ENCODE measurements at places on chromosomes 1 and 21. TPM values are rescaled to one million over a fixed set of nuclear protein-coding genes. Genes with fewer than 3 reads are reported as not detected.

Gene TEX38
- total RNA-seq, result not detected

Gene ALG14
- 13.0 TPM for total RNA-seq

Gene FCRL1
- not detected for total RNA-seq

Gene AGMAT
- total RNA-seq, result 2.2 TPM

Gene F5
- not detected for total RNA-seq

Gene CDC20
- total RNA-seq, result 50.2 TPM

Gene CCDC24
- total RNA-seq, result 4.7 TPM

Gene KCNK2
- total RNA-seq, result 145 TPM

Gene TOMM40L
- total RNA-seq, result 19.1 TPM

DNA sequence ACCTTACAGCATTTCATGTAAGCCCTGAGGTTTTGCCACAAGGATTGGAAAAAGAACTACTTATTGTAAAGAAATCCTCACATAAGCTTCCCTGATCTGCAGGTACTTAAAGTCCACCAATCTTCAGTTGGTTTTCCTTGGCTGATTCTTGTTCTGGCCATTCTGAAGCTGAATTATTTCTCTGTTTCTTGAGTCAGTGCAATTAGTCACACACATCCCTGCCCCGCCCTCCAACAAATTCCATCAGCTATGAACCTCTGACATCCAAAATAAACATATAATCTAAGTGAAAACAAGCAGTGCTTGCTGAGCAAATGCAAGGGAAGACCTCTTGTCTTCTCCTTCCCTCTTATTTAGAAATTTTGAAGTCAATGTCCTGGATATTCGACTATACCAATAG is 8.2 kb upstream of the FNDC7 start:
- peak; percentile 87 for DNase-seq

- peak; percentile 41 for DNase-seq
These were observed 198.5 kb downstream of the DYRK1A start for GRCh38 chr21:37564924-37565529.

DNA sequence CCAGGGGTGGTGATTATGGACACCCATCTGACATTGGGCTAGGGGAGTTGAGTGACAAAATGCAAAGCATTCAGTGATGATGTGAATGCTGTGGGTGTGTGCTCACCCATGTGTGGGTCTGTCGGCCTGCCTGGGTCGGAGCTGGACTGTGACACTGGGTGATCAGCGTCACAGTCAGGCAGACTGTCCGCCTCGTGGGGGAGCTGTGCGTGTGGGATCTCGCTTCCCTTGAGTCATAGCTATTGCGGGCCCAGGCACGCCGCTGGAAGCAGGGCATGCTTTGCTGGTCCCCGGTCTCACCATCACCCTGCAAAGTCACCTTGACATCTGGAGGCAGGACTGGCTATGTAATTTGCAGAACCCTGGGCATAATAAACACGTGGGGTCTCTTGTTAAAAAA is 156.9 kb upstream of the IGSF21 start:
- DNase-seq, result no peak

DNA sequence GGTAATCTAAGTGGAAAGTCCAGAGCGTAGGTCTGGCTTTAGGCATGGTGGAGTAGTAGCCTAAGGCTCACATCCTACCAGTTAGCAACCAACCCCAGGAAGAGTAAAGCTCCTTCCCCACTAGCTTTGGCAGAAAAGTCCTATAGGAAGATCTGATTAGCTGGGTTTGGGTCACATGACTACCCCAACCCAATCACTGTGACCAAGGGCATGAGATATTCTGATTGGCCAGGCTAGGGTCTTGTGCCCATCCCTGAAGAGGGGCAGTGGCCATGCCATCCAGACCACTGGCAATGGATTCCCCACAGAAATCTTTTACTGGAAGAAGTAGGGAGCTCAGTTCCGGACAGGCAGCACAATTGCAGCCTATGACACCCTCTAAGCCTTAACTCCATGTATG is 58.6 kb upstream of the CD34 start:
- no peak for DNase-seq

DNA sequence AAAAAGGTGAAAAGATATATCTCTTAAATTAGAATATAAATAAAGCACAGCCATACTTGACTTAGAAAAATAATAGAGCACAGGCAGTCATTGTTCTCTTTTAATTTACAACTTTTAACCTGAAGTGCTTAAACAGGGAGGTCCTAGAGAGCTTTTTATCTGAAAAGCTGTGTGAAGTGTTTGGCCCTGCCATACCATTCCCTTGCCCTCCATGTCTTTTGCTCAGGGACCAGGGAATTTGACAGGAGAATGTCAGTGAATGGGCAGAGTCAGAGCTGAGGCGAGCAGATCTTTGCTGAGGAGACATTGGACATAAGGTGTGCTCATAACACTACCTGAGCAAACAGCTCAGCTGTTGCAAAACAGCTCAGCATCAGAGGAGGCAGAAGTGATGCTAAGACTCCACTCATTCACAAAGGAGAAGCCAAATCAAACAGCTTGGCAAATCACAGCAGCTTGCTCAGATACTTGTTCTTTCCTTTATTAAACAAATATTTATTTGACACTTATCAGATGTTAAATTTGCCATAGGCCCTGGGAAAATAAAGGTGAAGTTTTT is 14.9 kb upstream of the MGST3 start:
- DNase-seq, result no peak

DNA sequence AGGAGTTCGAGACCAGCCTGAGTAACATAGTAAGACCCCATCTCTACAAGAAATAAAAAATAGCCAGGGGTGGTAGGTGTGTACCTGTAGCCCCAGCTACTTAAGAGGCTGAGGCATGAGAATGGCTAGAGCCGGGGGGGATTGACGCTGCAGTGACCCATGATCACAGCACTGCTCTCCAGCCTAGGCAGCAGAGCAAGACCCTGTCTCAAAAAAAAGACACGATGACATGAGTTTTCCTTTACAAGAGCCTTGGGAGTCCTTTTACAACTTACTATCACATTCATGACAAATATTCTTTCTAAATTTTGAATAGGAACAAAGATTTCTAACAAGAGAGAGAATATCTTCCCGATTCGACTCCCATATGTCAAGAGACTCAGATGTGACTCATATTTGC is 3.3 kb upstream of the BRWD1 start:
- peak; percentile 17 for DNase-seq

- DNase-seq, result no peak
These were observed 585.3 kb upstream of the USP24 start for GRCh38 chr1:55800503-55800902.

DNA sequence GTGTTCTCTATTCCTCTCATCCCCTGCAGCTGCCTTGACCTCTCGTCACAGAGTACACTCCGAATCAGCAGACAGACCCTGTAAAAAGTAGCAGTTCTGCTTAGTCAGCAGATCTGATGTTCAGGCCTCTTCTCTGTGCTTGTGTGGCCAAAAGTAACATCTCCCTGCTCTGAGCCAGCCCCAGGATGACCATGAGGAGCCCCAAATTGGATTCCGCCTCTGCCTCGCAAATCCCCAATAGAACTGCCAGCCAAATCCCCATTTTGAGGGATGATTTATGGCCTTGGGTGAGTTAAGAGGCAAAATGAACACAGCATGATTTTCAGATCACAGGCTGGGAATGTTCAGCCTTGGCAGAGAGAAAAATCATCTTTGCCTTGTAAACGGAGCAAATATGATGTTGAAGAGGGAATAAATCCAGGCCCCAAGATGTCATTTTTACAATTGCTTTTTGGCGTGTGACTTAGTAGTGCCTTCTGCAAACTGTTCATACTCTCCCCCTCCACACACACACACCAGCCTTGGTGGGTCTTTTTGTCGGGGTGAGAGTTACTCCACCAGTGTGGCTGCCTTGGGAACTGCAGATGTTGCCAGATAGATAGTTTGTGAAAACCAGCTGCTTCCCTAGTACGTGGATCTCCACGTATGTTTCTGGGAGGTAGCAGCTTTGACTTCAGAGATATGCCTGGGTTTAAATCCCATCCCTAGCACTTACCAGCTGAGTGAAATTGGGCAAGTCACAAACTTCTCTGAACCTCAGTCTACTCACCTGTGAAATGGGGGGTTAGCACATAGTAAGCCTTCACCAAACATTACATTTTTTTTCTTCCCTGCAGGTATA is 77.8 kb downstream of the MAN1C1 start:
- DNase-seq, result peak; percentile 74

- peak; percentile 50 for DNase-seq
These were observed 41.0 kb downstream of the CRYAA start for GRCh38 chr21:43209575-43210453.

DNA sequence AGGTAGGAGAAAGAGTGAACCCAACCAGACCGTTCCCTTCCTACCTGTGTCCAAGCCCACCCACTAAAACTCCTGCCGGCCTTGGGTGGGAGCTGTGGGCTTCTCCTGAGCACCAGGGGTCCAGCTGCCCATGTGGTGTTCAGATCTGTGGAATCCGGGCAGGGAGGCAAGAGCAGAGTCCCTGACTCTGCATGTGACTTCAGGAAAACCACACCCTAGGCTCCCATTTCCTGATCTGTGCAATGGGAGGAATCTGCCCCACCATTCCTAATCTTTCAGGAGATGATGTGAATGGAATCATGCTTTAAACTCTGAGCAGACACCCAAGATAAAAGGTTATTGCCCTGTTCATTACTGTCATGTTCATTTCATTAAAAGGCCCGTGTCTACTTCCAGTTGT is 27.6 kb downstream of the EIF2D start:
- no peak for DNase-seq

All from GM23248 (cell line).